Stomach (tissue), 19 donors: ENCODE measurements at places on chromosomes 2 and 18. TPM values are rescaled to one million over a fixed set of nuclear protein-coding genes. Genes with fewer than 3 reads are reported as not detected.
A peak's percentile ranks its signal among the peaks of the same experiment; 100 is the strongest.

The ZNF519 gene
- 0.58 TPM for total RNA-seq

- no peak for DNase-seq
These were observed 493.9 kb upstream of the MAP2 start for GRCh38 chr2:208929894-208930427.

The RBM44 gene
- total RNA-seq, result 1.8 TPM

GRCh38 chr2:175883586-175884194 lies 118.4 kb downstream of the LNPK start:
- DNase-seq, result no peak

The PELI1 gene
- total RNA-seq, result 37.5 TPM

DNA sequence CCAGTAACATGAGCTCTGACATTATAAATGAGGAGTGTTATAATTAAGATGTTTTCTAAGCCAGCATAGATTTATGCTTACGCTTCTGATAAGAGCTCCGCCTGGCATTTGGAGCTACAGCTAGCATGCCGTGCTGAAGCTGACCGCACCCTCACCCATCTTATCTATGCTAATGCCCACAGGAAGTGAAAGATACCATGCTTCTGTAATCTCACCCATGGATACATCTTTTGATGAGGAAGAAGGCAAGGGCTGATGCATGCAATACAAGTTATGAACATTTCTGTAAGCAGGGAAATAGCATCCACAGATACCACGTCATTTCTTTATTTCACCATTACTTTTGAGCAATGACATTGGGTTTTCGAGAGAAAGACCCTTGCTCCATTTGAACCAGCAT lies 82.3 kb downstream of the ARL4C start:
- peak; percentile 38 for DNase-seq

DNA sequence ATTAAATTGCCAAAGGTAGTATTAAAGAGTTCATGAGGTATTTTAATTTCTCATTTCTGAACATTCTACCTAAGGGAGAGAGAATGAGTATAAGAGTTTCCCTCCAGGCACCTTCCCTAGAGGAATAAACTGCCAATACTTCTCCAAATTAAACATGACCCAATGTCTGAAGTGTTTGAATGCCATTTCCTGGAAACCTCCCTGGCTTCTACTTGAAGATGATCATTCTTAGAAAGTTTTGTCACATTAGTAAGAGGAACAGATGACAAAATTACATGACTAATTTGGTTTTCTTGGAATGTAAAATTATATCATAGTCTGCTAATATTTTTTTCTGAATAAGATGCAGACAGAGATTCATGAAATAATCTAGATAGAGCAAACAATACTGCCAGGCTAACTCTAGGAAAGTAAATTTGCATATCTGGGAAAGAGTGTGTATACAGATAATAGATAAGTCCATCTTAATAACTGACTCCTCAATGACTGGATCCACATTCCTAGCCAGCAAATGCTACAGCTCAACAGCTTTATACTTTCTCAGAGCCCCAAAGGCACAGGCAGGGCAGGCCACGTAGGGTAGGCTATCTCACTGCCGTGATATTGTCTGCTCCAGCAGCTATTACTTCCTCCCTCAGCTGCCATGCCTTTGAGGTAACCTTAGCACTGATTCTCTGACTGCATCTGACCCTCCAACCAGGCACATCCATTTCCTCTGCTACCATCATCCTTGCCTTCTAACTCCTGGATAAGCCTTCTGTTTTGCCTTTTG lies 630.8 kb upstream of the PIK3C3 start:
- no peak for DNase-seq

The DNAH7 gene
- 0.58 TPM for total RNA-seq

DNA sequence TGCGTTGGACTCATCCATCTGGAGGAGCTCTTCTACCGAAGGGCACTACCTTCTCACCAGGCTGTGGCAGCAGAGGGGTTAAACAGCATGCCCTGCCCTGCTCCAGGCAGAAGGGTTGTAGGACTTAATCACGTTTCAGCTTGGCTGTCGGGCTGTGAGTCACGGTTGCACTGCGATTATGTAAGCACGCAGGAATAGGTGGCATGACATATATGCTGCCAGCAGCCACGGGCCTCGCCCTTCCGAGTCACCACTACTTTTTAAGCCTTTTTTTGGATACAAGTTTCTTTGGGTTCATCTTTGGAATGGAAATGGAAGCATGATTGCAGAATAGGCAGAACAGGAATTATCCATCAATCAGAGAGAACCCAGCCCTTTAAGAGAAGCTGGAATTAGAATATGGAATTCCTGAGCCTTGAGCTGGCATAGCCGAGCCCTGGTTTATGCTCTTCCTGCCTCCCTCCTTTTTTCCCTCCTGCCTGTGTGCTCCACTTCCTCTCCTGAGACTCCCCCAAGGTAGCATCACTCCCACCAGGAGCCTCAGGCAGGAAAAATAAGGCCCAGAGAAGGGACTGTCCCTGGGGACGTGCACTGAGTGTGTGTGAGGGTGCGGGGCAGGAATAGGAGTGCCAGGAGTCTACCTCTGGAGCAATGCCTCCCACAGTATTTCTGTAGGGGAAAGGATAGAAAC lies 86.8 kb downstream of the SEMA4F start:
- peak; percentile 94 for DNase-seq

GRCh38 chr18:78977637-78978348 lies 1.8 kb upstream of the SALL3 start:
- DNase-seq, result no peak

The CTLA4 gene
- total RNA-seq, result 2.0 TPM

The SFXN5 gene
- total RNA-seq, result 17.0 TPM

The ZNF892 gene
- 2.3 TPM for total RNA-seq

GRCh38 chr2:100640431-100641124 lies 77.8 kb downstream of the PDCL3 start:
- DNase-seq, result no peak

The GLI2 gene
- total RNA-seq, result 2.8 TPM

The C18orf54 gene
- 4.0 TPM for total RNA-seq

The VSNL1 gene
- 1.1 TPM for total RNA-seq

DNA sequence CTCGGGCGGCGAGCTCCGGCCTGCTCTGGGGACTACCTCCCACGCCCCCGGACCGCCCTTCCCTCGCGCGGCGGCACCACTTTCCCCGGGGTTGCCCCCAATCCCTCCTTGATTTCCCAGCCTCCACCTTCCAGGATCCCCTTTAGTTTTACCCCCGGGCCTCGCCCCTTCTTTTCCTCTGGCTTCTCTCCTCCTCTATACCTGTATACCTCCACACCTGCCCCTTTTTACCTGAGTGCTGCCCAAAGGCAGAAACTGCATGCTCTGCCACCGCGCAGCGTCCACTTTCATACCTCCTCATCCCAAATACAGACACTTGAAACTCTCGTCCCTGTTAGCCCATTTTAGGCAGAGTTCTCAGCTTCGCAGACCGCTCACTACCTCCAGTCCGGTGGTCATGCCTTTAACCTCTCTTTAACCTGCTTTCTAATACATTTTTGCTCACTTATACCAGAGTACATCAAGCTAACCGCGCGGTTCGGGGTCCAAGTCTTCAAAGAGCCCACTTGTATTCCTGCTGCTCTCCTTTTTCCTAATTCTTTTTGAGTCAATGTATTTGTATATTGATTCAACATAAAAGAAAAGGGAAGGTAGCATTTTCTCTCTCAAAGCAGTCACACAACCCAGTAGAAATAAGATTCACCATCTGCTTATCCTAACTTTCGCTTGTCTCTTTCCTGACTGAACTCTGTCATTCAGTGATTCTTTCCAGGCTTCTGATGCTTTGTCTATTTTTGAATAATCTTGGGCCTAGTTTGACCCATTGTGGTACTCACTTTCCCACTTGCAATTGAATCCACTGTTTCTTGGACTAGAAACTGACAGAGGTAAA lies 901 bp downstream of the SPOPL start:
- DNase-seq, result no peak

DNA sequence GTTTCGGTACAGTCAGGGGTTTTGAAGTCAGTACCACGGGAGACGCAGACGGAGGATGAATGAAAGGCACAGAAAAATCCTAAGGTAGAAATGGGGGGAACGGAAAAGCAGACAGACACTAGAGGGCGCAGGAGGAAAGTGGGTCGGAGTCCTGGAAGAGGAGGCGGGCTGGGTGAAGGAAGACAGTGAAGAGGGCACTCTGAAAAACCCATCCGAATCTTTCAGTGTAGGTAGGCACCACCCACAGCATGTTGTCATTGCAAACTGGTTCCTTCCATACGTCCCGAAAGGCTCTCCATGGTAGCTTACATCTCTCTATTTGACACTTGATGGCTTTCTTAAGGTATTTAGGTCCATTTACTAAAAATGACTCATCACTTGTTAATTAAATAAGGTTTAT lies 18.5 kb upstream of the ZNF236 start:
- DNase-seq, result peak; percentile 67

GRCh38 chr18:57753063-57753462 lies 50.1 kb downstream of the ATP8B1 start:
- no peak for DNase-seq

GRCh38 chr2:129347486-129348217 lies 631.8 kb upstream of the RAB6C start:
- DNase-seq, result no peak

DNA sequence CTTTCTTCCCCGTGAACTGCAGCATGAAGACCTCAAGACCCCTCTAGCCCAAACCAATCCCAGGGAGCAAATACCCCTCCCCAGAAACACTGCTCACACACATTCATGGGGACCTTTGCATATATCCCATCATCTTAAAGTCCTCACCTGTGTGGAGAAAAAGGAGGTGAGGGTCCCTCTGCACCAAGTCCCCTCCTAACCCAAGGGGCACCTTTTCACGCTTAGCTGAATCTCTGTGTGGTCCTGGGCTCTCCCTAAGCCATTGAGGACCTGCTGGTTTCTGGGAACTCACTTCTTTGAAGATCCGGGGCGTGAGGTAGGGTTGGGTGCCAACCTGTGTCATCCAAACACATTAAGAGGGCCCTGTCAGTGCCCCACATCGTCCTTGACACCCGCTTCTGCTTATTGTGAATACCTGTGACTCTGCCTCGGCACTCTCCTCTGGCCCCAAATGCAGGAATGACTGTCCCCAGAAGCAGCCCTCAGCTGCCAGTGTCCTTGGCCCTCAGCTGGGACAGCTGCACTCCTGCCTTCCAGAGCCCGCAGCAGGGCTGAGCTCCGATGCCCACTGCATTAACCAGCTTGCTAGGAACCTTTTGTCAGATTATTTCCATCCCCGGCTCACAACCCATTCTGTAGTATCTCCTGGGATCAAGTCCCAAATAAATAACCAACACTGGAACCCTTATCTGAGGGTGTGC lies 41.3 kb upstream of the ITM2C start:
- no peak for DNase-seq

The CFLAR gene
- 206 TPM for total RNA-seq

The HDAC4 gene
- 98.8 TPM for total RNA-seq

DNA sequence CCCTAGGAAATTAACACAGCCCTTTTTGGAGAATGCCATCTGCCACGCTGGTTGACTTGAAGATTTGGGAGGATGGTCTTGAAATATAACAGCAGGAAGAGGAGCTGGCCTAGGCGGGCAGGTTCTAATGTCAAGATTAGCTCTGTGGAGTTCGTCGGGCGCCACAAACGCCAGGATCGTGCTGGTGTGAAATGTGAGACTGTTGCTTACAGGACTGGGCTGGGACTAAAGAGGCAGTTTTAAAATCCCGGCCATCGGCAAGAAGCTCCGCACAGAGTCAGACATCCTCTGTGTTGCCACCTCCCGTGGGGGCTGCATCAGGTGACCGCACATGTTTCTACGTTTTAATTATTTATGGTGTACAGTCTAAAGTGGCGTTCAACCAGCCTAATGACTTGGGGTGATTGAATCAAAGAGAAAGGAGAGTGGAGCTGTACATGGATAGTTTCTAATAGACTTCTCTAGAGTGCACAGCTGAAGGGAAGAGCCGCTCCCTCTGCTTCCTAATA lies 99.4 kb upstream of the BCL11A start:
- no peak for DNase-seq

DNA sequence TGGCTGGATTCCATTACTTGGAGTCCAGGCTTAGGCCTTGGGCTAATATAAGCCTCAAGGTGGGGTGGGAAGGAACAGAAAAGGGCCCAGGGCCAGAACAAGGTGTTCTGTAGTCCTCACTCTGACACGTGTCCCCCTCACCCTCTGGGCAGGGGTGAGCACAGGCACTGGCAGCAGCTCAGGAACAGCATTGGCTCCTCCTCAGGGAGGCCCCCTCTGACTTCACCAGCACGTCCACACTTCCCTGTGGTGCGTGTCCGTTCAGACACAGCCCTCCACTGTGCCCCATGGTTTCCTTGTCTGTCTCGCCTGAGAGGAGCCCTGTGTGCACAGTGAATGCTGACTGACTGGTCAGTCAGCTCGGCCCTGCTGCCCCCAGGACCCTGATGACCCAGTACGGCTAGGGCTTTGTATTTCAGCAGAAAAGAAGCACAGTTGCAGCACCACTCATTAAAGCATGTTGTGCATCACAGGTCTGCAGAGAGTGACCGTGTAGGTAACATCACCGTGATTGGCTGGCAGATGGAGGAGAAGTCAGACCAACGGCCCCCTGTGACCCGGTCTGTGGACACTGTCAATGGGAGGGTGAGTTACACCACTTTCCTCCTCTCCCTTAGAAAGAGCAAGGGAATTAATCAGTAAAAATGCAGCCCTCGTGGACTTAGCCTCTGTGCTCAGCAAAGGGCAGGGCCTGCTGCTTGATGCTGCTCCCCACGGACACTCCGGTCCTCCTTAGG lies 70.8 kb downstream of the COA5 start:
- no peak for DNase-seq

The PPIG gene
- 28.0 TPM for total RNA-seq

The RESP18 gene
- not detected for total RNA-seq

DNA sequence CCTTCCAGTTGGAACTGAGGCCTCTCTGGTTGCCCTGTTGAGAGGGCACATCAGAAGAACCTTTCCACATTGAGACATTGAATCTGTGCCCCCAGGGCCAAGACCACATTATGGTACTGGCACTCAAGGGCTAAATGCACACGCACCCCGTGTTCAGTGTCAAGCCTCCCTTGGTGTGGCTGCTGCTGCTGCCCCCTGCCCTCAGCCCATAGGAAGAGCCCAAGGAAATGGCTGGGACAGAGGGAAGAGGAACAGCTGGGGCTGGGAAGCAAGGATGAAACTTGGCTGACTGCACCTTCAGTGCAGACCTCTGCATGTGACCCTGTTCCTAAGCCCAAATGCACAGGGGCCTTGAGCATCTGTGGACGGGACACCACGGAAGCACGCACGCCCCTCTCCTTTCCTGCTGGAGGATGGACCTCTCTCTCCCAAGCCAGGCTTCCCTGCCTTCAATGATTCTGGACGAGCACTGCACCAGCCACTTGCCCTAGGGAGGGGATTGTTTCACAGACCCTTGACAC lies 40.2 kb downstream of the NIFK start:
- DNase-seq, result no peak

The TFCP2L1 gene
- total RNA-seq, result 62.4 TPM

The ARHGEF33 gene
- 2.0 TPM for total RNA-seq

DNA sequence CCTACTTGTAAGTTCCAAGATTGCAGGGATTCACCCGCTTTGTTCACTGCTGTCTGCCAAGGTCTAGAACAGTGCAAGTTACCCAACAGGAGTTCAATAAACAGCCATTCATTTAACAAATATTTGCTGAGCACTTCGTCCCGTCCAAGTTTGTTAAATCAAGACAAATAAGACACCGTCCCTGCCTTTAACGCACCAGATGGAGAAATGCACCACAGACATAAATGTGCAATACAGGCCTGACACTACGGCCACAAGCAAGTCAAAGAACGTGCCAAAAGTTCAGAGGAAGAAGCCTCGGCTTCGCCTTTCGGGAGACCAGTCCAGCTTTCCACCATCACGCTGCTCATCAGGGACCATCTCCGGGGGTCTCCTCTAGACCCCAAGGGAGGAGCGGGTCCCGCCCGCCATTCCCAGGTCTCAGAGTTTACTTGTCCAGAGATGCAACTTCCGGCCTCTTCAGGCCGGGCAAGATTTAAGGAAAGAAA lies 429 bp downstream of the C2orf76 start:
- DNase-seq, result no peak
